ENCODE measurements at places on chromosomes 3 and 15.

DNA sequence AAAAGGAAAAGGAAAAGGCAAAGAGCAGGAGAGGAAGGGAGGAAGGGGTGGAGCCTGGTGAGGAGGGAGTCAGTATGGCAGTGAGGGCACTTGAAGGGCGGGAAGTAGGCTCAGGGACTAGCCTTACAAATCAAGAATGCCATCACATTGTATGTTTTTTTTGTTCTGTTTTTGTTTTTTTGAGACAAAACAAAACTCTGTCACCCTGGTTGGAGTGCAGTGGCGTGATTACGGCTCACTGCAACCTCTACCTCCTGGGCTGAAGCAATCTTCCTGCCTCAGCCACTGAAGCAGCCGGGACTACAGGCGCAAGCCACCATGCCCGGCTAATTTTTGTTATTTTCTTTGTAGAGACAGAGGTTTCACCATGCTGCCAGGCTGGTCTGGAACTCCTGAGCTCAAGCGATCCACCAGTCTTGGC lies 10.5 kb upstream of the PIK3CB start:
- no peak for DNase-seq

DNA sequence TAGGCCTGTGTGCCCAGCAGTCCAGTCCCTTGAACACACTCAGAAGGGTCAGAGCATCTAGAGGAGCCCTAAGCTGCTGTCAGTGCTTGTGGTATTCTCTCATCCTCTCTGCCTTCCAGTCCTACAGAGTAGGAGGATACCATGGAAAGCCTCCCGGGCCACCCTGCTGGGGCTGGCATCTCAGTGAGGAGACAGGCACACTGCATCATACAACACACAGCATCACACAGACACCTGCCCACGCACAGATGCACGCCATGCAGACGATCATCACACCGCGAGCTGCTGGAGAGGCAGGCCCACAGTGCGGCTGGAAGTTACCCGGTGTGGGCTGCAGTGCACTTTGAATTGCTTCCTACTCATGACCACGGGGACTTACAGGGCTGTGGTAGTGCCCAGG lies 15.2 kb downstream of the GABRA5 start:
- no peak for DNase-seq

DNA sequence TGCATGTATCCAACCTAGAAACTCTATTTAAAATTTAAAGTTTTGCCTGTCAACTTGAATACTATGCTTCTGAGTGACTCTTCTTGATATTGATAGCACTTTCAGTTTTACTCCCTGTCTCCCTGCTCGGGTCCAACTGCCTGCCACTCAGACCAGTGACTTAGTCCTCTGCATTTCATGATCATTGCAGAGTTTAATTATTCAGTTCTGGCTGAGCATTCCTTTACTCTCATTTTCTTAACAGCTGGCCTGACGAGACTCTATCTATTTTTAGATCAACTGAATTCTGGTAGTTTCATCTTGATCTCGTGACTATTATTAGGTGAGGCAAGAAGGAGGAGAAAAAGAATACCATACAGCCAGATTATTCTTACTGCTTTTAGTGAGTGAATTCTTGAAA lies 617.4 kb downstream of the SI start:
- DNase-seq = peak; percentile 67

GRCh38 chr3:16589867-16590624 lies 15.2 kb downstream of the DAZL start:
- no peak for DNase-seq

- DNase-seq = peak; percentile 51
Measured at GRCh38 chr15:68830141-68830785, 9.6 kb upstream of the ANP32A start.

DNA sequence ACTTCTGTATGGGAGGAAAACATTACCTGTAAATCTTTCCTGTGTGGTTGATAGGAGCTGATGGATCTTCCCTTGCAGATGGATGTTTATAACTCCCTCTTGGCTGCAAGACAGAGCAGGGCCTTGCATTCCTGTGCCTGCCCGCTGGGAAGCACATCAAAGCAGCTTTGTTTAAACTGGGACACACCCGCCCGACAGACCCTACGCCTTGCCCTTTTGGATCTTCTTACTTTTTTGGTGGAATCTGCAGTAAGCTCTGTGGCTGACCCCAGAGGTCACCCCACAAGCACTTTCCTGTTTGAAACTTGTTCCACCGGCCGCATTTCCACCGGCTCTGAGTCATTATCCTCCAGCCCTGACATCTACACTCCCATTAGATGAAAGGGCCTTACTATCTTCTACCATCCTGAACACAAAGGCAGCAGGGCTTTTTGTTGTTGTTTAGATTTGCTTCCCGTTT lies 244.1 kb upstream of the STT3B start:
- DNase-seq = no peak

DNA sequence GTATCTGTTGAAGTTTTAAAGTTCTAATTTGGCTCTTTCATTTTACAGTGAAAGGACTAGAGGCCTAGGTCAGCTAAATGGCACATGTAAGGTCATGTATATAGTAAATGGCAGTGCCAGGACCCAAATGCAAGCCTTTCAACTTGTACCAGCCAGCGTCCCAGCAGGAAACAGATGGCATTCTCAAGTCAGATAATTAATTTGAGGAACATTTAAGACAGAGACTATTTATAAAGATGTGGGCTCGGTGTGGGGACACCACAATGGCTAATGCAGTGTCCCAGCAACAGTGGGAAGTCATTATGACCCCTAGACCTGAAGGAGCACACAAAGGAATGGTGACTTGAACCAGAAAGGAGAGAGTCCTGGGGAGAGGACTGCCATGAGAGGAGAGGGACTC lies 6.1 kb downstream of the MINDY4B start:
- no peak for DNase-seq

GRCh38 chr3:48585411-48585810 lies 9.7 kb downstream of the COL7A1 start:
- DNase-seq = no peak

DNA sequence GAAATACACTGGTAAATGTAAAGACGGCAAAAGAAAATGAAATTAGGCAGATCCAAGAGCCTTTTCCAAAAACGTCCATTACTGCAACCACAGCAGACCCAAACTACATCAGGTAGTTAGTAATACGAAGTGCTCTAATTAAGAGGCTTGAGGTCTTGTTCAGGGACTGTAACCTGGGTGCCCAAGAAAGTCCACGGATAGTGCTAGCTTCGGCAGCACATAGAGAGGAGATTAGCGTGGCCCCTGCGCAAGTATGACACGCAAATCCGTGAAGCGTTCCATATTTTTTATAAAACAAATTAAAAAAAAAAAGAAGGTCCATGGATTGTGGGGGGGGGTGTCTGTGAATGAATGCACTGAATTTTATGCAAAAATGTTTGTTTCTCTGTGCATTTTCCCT lies 1.4 kb downstream of the COPB2 start:
- DNase-seq = no peak

DNA sequence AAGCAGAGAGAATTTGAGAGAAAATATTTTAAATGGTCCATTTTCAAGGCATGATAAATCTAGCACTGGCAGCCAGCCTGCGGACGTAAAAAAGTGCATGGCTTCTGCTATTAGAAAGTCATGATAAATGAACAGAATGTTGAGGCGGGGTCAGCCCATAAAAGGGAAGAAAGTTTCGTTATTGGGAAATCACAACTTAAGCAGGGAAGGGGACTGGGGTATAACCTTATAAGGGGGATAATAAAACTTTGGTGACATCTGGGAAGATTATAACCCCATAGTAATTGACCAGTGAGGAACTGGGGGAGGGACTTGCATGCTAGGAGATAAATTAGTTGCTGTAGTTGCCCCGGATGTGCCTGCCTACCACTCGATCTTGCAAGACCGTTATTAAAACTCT lies 88.4 kb upstream of the PLSCR4 start:
- DNase-seq = no peak

- DNase-seq = no peak
Measured at GRCh38 chr15:75044258-75044878, 21.0 kb downstream of the PPCDC start.

- no peak for DNase-seq
Measured at GRCh38 chr15:98715401-98715800, 67.1 kb downstream of the IGF1R start.

- peak; percentile 89 for DNase-seq
Measured at GRCh38 chr3:9409981-9410854, 12.8 kb downstream of the SETD5 start.

DNA sequence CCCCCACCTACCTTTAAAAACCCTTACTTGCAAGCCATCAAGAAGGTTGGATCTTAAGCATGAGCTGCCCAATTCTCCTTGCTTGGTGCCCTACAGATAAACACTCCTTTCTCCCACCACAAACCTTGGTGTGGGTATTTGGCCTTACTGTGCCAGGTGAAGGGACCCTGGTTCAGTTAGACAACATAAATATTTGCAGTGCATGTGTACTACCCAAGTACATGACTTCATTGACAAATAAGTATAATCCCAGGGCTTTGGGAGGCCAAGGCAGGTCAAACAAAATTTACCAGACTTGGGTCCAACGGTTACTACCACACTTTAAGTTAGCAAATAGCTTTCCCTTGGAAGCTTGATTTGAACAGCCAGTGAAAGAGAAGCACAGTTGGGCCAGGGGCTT lies 9.3 kb upstream of the CNOT10 start:
- DNase-seq = no peak

DNA sequence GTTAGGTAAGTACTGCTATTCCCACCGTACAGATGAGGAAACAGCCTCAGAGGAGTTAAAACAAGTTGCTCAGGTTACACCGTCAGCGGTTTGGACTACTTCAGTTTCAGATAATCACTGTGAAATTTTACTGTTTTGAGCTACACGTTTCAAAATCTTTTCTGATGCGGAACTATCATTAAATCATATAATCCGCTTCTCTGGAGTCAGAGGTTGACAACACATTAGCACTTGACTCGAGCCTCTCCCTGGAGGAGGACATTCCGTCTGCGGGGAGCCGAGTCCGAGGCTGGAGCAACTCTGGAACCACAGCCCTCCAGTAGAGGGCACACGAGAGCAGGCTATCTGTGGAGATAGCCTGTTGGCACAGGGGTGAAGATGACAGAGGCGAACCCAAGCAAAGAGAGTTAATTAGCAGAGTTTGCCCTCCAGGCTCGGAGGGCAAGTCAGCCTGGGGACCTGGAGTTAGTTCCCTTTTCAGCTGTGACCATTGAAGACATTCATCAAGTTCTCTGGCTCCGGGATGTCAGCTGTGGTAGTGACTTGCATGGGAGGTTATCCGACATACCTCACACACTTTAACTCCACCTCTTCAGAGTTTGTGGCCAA lies 131.2 kb downstream of the IGF1R start:
- peak; percentile 95 for DNase-seq

- no peak for DNase-seq
Measured at GRCh38 chr3:32455609-32456428, 46.8 kb downstream of the CMTM6 start.

GRCh38 chr3:99938270-99938911 lies 120.7 kb downstream of the CMSS1 start:
- no peak for DNase-seq

- DNase-seq = no peak
Measured at GRCh38 chr3:17420668-17421067, 321.8 kb downstream of the TBC1D5 start.

DNA sequence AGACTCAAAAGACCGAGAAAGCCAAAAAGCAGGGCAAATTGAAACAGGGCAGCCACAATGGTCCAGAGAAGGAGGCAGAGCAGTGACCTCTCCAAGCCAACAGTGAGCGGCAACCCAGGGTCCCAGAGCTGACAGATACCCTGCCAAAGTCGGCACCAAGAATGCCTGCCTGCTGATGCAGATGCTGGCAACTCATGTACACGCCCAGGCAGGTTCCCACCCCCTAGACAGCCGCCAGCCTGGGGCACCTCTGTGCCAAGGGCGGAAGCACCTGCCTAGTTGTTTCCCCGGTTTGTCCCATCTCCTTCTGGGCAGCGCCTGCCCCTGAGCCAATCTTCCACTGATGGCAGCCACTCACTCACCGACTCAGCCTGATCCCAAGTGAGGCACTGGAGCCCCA lies 22.1 kb downstream of the KLHL25 start:
- DNase-seq = no peak

- DNase-seq = no peak
Measured at GRCh38 chr3:10356461-10356981, 35.6 kb upstream of the SEC13 start.

- peak; percentile 62 for DNase-seq
Measured at GRCh38 chr3:180571831-180572598, 29.9 kb upstream of the TTC14 start.

DNA sequence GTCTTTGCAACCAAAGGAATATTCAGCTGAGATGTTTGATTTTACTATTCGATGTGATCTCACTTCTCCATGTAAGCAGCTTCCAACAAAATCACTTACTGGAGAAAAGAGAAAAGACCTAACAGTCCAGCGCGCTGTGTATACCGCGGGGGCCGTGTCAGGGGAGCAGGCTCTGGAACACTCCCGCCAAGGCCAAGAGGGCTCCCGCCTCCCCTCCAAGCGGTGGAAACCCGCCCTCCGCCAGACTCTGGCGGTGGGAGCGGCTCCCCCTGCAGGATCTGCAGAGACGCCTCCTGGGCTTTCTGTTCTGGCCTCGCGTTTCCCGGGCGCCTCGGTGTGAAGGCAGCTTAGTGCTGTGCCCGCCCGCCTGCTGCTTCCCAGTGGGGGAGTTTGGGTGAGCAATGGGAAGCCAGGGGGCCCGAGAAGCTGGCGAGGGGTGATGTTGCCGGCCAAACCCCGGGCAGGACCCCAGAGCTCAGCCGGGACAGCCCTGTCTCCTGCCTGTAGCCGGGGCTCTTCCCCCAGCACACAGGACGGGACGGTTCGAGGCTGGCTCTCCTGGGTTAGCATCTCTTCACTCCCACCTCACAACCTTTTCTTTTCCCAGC lies 36.3 kb downstream of the CHST14 start:
- peak; percentile 90 for DNase-seq

- peak; percentile 46 for DNase-seq
Measured at GRCh38 chr15:100338971-100339444, 2.8 kb downstream of the ADAMTS17 start.

- DNase-seq = no peak
Measured at GRCh38 chr15:53681056-53681455, 78.4 kb downstream of the WDR72 start.

- DNase-seq = no peak
Measured at GRCh38 chr3:66386011-66386924, 114.6 kb downstream of the LRIG1 start.

- no peak for DNase-seq
Measured at GRCh38 chr3:110577854-110578253, 493.8 kb upstream of the NECTIN3 start.

GRCh38 chr3:172553526-172554252 lies 30.5 kb upstream of the TNFSF10 start:
- DNase-seq = no peak

DNA sequence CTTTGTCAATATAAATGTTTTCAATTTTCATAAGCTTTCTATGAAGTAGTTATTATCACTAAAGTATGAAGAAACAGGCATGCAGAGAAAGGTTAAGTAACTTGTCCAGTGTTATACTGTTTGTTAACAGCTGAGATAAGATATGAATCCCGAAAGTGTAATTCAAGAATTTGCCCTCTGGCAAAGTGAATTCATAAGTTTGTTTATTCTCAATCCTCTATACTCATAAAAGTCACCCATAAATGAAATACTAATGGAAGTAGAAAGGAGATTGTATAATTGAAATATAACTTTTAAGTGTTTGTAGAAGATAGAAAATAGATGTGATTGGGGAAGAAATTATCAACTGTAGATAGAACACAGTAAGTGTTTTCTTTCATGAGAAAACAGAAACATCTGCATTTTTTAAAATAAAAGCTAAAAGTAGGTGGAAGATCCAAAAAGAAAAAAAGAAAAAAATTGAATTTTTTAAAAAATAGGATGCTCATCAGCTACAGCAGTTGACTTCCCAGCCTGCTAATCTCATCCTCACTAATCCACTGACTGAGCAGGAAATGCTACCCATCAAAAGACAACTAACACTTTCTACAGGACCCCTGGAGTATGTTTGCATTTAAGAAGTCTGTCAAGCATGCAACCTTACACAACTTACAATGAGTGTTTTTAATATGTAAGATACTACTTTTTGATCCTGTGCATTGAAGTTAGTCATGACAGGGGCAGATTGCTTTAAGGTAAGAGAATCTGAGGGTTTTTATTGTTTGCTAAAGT lies 878.1 kb downstream of the SI start:
- DNase-seq = no peak
